HAP-1 (cell line): ENCODE measurements at places on chromosomes 7 and 10.

- no peak for DNase-seq
Observed at GRCh38 chr10:23368816-23369640, 24.4 kb upstream of the C10orf67 start.

DNA sequence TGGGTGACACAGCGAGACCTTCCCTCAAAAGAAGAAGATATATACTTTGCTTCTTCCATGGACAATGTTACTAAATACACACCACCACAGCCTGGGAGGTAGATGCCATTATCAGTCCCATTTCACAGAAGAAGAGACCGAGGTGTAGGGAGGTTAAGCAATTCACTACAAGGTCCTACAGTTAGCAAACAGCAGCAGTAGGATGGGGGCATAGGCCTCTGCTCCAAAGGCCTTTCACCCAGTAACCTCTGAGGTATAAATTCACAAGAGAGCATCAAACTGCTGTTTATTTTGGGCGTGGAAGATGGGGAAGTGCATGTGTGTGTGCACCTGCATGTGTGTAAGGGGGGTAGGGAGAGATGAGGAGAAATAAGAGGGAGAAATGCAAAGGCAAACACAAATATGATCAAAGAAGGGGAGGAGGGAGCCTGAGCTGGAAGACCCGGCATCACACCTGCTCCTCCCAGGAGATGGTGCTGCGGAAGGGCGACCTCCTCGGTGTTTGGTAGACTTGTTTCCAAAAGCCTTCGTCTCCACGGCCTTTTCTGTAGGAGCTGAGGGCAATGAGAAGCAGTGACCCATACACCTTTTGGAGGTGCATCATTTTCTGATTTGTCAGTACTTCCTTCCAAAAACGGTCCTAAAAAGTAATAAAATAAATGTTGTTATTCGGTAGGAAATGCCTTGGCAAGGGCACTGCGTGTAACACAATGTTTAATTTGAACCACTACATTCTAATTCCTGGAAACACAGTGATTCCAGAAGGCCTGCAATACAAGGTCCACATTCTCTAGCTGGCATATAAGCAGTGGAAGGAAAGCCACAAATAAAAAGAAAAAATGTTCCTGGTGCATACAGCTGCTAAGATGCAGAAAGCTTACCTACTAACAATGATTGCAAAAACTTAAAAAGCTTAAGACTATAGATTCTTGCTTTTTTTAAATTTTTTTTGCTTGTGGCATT is 25.9 kb upstream of the ACSL5 start:
- no peak for DNase-seq

- no peak for DNase-seq
Observed at GRCh38 chr7:93559639-93560491, 14.7 kb downstream of the CALCR start.

- no peak for DNase-seq
Observed at GRCh38 chr10:58508316-58508715, 4.4 kb upstream of the BICC1 start.

DNA sequence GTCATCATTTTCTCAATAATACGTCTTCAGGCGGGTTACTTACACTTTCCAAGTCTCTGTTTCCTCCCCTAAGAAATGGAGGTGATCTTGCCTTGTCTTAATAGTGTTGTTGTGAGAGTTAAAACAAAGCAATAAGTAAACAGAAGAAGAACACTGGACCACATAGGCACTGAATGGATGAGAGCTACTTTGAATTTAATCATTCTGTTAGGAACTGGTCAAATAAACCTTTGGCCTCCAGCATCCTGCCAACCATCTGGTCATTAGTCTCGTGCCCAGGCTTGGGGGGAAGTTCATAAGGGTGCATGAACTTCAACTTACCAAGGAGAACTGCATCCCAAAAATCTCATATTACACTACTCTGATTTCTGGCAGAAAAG is 109.4 kb upstream of the C7orf33 start:
- no peak for DNase-seq

DNA sequence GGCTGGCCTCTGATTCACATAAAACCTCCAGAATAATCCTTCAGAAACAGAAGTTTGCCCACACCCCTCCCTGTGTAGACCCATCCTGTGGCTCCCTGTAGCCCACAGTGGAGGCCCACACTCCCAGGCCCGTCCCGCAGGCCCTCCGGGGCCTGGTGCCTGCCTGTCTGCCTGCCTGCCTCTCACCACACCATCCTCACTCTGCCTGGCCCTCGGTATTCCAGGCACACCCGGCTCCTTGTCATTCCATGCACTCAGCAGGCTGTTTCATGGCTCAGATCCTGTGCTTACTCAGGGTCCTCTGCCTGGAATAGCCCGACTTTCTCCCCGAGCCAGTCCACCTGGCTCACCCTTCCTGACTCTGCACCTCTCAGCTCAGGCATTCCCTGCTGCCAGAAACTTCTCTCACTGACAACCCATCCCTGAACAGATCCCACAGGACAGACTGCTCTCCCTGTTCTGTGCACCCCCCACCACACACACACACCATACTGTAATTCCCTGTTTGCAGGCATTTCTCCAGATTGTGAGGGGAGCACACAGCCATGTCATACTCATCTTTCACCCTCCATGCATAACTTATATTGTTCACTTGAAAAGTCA is 498.0 kb upstream of the ZMIZ1 start:
- DNase-seq, result no peak

DNA sequence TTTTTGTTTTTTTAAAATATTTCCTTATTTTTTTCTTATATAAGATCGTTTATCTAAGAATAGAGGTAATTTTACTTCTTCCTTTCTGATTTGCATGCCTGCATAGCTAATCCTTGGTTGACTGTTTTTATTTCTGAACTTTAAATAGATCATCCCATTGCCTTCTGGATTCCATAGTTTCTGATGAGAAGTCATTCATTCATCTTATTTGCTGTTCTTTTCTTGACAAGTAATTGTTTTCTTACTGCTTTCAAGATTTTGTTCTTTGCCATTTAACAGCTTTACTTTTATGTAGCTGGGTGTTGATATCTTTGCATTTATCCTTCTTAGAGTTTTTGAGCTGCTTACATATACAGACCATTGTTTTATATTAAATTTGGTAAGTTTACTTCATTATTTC is 437.9 kb downstream of the SDK1 start:
- no peak for DNase-seq

- no peak for DNase-seq
Observed at GRCh38 chr10:124508070-124508667, 46.5 kb downstream of the LHPP start.

- DNase-seq, result no peak
Observed at GRCh38 chr7:36633377-36633776, 90.9 kb downstream of the AOAH start.

DNA sequence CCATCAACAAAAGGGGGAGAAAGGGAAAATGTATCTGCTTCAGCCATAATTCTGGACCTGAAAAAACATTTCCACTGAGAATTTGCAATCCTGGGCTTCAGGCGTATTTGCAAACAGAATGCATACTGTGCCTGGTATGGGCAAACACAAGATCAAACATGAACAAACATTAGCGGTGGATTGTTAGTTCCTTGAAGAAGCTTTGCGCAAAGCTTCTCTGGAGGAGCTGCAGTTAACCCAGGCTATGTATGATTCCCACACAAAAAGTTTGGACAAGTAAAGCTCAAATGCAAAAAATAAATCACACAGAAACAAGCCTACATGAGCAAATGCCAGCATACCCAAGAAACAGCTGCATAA is 20.4 kb upstream of the HILPDA start:
- no peak for DNase-seq

DNA sequence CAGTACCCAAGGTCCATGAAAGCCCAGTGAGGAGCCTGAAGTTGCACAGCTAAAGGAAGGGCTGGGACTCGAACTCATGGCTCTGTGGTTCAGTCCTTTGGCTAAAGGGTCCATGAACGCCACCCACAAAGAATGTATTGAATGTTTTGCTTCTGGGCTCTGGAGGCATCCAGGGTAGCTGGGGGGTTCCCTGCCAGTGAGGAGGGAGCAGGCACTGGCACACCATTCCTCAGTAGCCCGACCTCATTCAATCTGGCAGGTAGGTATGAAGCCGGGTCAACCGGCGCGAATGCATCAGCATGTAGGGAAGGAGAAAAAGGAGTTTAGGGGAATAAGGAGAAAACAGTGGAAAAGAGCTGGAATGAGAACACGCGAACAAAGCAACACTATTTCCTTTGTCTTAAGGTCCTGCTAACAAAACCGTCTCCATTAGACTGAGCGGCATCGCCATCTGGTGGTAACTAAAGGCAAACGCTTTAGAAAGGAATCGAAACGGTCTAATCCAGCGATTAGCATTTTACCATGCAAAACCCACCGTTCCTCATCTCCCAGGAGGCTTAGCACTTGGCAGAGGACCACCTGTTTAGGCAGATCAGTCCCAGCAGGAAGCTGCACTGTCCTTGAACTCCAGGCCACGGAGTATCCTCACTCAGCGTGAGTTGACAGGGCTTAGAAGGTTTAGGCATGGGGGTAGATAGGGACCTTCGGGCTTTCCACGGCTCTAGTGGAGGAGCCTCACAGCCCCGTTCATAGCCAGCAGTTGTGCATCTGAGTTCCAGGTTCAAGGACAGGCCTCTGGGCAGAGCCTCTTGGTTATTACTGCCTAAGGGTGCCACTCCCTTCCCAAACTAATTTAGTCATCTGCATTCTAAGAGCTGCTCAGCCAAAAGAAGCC is 122.8 kb downstream of the UBE2H start:
- peak; percentile 83 for DNase-seq

- no peak for DNase-seq
Observed at GRCh38 chr7:135976312-135977006, 700 bp downstream of the MTPN start.

DNA sequence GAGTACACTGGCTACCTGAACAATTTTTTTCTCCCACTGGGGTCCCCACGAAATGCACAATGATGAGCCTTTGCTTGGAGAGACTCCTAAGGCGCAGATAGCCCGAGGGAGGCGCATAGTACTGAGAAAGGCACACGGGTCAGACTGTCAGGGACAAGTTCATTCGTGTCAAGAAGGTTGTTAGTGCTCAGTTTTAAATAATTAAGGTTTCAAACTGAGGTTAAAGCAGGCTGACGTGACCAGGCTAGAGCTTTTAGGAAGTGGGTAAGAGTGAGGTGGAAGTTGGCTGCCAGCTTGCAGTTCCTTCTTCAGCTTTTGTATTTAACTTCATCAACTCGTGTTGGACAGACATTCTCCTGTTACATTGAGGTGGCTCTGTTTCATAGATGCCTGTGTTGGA is 31.6 kb downstream of the RBM33 start:
- no peak for DNase-seq

GRCh38 chr10:133324198-133324792 is 12.4 kb downstream of the CALY start:
- DNase-seq, result peak; percentile 46

- DNase-seq, result no peak
Observed at GRCh38 chr10:47378183-47378510, 5.9 kb downstream of the ZNF488 start.

GRCh38 chr7:3439333-3440030 is 138.4 kb downstream of the SDK1 start:
- DNase-seq, result no peak

- no peak for DNase-seq
Observed at GRCh38 chr10:13592306-13592705, 5.5 kb downstream of the PRPF18 start.

- no peak for DNase-seq
Observed at GRCh38 chr10:50316174-50316573, 64.9 kb upstream of the ASAH2 start.

DNA sequence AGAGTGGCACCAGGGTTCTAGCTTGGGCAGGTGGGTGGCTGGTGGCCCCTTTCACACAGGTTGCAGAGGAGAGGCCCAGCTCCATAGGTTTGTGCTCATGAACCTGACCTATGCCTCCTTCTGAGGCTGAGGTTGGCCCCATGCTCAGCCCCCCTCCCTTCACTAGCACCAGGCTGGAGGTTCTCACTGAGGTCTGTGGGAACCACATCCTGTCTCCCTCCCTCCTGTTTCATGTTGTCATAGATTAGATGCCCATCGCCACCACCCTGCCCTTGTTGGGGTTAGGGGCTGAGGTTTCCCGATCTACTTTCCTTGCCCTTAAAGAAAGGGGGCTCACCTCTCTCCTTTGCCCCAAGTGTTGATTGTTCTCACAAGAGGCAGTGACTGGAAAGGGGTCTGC is 14.7 kb downstream of the NEUROG3 start:
- DNase-seq, result no peak

DNA sequence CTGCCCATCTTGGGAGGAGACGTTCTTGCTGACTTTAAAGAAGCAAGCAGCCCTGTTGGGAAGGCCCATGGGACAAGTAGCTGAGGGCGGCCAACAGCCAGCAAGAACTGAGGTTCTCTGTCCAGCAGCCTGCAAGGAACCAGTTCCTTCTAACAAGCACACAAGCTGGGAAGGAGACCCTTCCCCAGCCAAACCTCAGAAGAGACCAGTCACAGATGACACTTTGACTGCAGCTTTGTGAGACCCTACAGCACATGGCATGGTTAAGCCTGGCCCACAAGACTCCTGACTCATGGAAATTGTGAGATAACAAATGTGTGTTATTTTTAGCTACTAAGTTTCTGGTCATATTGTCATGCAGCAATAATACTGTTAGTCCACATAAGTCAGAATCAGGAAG is 99.9 kb downstream of the PRLHR start:
- DNase-seq, result no peak
